ENCODE measurements at places on chromosomes 16 and 17.

DNA sequence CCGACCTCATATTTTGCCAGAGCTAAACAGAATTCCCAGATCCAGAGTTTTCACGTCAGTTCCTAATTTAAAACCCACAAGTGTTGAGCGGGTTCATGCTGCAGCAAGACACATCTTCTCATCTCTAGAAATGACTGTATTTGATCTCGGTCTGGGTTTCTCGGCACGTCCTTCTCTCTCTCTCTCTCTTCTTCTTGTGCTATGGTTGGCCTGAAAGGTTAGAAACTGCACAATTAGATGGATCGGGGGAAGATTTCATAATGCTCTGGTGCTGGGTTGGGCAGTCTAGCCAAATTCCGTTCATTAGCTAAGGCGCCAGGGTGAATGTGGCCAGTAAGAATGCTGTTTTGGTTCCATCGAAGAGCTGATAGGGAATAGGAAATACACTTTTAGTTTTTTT, 158.9 kb upstream of the NOG start:
- DNase-seq, result no peak

DNA sequence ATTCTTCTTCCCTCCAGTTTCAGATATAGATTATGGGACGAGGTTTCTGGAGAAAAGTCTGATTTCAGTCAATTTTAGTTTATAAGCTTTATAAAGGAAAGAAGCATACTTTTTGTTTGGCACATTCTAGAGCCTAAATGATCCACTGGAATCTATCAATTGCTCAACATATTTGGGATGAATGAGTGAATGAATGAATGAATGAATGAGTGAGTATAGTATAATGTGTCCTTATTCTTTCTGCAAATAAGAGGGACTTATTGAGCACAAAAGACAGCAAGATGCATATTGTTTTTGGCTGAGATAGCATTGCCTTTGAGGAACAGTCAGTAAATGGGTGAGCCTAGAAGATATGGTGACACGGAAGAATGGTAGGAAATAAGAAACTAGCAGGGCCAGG, 245.4 kb downstream of the SHISA9 start:
- no peak for DNase-seq

DNA sequence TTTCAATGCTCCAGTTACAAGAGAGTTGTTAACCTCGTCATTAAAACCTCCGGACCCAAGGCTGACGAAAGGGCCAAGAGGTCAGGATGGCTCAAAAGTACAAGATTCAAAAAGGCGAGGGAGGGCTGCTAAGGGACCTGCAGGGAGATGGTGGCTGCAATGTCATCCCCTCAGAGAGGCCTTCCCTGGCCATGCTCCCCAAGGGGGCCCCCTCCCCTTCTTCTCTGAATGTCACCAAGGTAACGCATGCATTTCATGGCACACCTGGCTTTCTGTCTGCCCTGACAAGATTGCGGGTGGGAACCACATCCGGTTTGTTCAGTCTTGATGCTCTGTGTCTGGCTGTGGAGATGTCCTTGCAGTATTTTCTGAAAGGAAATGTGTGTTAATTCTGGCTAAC, 89.9 kb downstream of the C16orf78 start:
- DNase-seq, result peak; percentile 15

DNA sequence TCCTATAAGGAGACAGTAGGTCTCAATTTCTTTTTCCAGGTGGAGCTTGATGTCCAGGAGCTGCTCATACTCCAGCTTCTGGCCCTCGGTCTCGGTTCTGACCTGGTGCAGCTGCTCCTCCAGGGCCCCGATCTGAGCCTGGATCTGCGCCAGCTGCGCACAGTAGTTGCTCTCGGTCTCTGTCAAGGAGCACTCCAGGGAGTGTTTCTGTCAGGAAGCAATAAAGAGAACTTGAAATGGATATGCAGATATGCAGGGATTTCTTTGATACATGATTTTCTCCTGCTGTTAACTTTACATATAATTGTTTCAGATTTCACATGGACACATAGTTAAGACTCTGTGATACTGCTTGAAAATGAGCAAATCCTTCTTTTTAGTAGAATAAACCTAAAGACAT, 4.7 kb downstream of the KRT25 start:
- no peak for DNase-seq

DNA sequence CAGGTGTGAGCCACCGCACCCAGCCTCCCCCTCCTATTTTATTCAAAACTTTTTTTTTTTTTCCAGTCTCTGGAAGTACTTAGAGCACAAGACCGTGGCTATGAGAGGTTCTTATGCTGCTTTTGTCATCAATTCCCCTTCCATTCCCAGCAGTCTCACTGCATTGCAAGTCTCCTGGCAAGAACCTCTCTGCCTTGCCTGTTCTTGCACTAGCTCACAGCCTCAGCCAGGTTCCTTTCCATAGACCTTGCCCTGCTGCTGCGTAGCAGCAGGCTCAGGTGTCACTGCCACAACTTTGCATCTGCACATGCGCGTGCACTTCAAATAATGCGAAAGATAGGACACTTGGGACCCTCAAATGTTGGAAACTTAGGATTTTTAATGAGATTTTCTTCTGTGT, 15.6 kb downstream of the ATP6V0A1 start:
- DNase-seq, result peak; percentile 44

DNA sequence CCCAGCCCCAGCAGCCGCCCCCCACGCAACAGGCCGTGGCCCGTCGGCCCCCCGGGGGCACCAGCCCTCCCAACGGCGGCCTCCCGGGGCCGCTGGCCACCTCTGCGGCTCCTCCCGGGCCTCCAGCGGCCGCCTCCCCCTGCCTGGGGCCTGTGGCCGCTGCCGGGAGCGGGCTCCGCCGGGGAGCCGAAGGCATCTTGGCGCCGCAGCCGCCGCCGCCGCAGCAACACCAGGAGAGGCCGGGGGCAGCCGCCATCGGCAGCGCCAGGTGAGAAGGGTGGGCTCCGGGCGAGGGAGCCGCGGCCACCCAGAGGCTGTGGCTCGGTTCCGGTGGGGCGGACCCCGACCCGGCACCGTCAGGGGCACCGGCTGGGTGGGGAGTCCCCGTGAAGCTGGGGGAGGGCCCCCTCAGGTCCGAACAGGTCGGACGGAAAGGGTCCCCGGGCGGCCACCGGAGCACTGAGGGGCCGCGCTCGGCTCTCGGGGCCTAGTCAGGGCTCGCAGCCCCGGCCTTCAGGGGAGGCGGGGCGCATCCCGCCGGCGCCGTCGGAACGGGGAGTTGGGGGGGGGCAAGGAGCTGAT, 583 bp downstream of the ATXN2L start:
- no peak for DNase-seq

DNA sequence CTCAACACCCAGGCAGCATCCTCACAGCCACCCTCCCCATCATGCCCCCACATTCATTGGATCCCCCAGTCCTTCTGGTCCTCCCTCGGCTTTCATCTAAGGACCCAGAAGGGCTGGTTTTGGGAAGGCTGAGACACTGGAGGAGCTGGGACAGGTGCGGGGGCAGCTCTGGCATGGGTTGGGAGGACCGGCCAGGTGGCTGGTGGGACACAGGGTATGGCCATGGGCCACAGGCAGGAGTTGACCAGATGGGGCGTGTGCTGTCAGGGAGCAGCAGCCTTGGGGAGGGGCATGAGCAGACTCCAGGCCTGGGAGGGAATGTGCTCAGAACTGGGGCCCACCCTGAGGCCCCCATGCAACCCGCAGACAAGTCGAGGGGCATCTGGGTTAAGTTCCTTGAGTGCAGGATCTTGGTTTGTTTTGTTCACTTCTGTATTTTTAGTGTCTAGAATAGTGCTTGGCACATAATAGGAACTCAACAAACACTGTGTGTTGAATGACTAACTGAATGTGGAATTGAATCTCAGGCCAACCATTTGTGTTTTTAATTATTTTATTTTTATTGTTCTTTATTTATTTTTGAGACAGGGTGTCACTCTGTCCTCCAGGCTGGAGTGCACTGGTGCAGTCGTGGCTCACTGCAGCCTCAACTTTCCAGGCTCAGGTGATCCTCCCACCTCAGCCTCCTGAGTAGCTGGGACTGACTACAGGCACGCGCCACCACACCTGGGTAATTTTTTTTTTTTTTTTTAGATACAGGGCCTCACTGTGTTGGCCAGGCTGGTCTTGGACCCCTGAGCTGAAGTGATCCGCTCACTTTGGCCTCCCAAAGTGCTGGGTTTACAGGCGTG, 5.6 kb downstream of the P2RX1 start:
- DNase-seq, result no peak

DNA sequence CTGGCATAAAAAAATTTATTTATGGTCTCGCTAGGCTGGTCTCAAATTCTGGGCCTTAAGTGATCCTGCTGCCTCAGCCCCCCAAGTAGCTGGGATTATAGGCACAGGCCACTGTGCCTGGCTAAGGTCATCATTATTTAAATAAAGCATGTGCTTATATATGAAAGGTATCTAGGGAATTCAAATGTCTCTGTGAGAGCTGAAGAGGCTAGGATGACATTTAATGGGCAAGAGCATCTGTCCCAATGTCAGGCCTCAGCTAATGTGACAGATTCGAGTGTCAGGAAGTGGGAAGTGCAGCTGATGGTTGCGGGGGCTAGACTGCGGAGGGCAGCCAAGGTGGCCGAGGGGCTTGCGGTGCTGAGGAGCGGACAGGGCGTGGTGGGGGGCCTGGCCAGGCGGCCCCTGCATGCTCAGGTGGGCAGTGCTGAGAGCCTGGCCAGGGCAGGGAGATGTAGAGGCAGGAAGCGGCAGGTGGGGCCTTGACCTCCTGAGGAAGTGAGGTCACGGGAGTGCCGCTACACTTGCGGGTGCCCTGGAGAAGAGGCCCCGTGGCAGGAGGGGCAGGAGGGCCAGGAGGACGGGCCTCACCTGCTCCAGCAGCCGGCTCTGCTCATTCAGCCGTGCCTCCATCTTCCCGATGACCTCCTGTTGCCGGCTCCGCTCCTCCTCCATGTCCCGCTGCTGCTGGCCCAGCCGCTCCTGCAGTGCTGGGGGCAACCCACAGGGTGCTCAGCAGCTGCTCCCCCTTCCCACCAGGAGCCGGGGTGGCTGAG, 12.6 kb upstream of the MRPL38 start:
- no peak for DNase-seq
